Naive B cell (primary cell): ENCODE measurements at places on chromosomes 2 and 18.

GRCh38 chr2:7083580-7084509 lies 166.6 kb downstream of the RNF144A start:
- DNase-seq: no peak

- DNase-seq: peak; percentile 73
These were observed 43.7 kb downstream of the MEX3C start for GRCh38 chr18:51153659-51154371.

DNA sequence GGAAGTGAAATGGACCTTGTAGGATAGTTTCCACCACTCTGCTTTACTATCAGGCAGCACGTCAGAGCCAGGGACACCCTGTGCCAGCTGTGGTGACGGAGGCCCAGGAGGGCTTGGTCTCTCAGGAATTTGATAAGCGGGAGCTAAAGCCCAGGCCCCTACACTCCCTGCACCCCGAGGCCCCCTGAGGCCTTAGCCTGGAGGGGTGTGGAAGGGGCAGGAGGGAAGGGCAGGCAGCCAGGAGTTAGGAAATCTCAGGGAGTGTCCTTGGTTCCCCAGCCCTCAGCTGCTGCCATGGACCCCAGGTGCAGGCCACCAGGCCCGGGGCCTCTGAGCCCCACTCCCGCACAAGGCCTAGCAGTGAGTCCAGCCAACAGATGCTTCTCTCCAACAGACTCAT lies 38.2 kb downstream of the PDIA6 start:
- DNase-seq: no peak

DNA sequence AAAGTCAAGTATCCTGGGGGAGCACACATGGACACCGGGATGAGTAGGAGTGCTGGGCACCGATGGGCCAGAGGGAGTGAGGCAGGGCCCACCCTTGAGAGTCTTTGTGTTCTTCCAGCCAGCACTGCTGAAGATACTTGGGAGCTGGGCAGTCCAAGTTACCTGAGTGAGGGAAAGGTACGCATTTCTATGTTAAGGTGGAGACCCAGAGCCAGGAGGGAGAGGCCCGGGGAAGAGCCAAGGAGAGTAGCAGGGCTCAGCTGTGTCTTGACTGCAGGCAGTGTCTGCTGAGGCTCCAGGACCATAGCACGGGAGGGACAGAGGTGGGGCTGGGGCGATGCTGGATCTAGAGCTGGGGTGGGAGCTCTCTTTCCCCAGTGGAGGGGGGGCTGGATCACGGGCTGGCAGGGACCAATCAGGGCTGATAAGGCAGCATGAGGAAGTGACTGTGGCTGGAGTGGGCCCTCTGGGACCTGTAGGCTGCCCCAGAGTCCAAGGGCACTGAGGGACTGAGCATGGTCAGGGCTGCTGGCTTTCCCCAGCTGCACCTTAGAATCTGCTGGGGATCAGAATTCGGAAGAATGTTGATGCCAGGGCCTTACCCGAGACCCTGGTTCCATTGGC lies 289.2 kb downstream of the PHLPP1 start:
- no peak for DNase-seq

DNA sequence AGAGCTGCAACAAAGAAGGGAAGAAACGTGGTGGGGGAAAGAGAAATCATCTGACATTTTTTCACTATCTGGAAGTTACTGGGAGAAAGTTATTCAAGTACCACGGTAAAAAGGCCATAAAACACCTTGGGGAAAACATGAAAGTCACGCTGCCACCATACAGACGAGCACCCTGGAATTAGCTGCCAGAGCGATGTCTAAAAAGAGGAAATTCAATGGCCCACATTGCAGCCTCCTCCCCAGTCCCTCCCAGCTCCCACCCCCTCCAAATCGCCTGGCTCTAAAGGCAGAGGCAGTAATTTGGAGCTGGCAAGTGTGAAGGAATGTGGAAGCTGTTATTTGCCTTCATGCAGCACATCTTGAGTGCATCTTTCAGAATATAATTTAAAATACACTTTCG lies 192.0 kb downstream of the ALK start:
- DNase-seq: no peak

DNA sequence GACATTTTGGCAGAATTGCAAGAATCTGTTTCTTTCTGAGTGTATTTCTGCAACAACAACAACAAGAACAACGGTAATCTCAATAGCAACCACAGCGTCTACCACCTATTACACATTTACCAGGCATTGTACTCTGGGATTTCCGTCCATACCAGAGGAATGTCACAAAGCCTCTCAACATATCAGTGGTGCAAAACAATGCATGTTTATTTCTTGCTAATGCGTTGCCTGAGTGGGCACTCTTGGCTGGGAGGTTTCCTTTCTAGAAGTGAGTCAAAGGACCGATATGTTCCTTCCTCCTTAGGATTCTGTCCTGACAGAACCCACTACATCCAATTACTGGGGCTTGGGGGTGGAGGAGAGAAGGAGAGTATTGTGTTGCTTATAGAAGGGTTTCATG lies 585.6 kb downstream of the TSN start:
- DNase-seq: no peak
